ENCODE measurements at places on chromosomes 12 and 14.

- no peak for DNase-seq
Observed at GRCh38 chr14:61462566-61463193, 141.3 kb downstream of the PRKCH start.

GRCh38 chr14:99036611-99037293 lies 235.2 kb downstream of the BCL11B start:
- DNase-seq: no peak

GRCh38 chr12:53096089-53096741 lies 1.3 kb upstream of the IGFBP6 start:
- no peak for DNase-seq

- DNase-seq: no peak
Observed at GRCh38 chr12:77493302-77494168, 337.2 kb upstream of the NAV3 start.

DNA sequence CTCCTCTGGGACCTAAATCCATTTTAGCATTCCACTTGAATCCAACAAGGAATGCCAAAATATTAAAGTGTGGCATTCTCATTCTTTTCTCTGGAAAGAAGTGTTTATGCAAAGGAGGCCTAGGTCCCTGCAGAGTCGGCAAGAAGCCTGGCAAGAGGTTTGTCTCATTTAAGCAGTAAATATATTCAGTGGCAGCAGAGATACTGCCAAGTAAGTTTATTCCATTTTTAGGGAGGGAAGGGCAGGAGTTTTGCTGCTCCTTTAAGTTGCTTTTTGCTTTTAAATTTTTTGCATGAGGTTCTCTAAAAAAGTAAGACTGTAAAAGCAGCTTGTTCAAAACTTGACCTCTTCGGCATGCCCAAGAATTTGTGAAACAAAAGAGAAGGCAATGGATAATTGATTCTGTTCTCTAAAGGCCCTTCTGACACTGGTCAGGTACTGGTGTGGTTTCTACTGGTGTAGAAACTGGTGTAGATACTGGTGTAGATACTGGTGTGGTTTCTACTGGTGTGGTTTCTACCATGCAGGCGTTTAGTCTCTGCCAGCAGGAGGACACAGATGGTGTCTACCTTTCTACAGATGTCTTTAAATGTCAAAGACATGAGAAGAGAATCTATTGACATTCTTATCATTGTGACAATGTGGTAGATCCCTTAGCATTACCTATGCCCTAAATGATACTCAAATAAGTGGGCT lies 107.3 kb downstream of the SAMD4A start:
- no peak for DNase-seq

- DNase-seq: no peak
Observed at GRCh38 chr12:100789146-100789545, 5.4 kb upstream of the ANO4 start.
